ENCODE measurements at places on chromosomes 6 and 20. TPM values are rescaled to one million over a fixed set of nuclear protein-coding genes. Genes with fewer than 3 reads are reported as not detected.

Gene IRF4
- total RNA-seq = not detected

DNA sequence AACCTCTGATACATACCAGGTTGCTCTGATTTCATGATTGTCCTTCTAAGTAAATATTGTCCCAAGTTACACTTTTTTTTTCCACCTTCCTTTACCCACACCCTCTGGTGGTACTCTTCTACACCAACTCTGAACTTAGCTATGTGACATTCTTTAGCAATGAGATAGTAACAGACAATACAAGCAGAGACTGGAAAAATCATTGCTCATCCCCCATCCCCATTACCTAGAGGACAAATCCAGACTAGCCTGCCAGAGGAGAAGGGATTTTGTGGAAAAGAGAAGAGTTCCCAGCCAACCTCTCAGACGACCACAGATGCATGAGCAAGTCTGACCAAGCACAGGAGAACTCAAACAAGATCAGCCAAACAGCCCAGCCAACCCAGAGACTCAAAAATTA is 32.8 kb upstream of the TFAP2B start:
- no peak overlapping the region for H3K4me3 ChIP-seq
- no peaks in the 10 kb centered on the region for H3K4me1 ChIP-seq
- no peaks in the 10 kb centered on the region for H3K36me3 ChIP-seq
- no peak for DNase-seq
- no peak overlapping the region for H3K27ac ChIP-seq

Gene MRPL2
- total RNA-seq = 44.4 TPM

Gene PPP1R3G
- total RNA-seq = 6.0 TPM

GRCh38 chr6:30922447-30922852 is 8.4 kb downstream of the VARS2 start:
- H3K4me1 ChIP-seq = no peaks in the 10 kb centered on the region
- H3K36me3 ChIP-seq = no peaks in the 10 kb centered on the region
- no peaks in the 10 kb centered on the region for H3K27me3 ChIP-seq

- H3K27me3 ChIP-seq = no peaks in the 10 kb centered on the region
- H3K36me3 ChIP-seq = no peaks in the 10 kb centered on the region
- DNase-seq = no peak
- no peak overlapping the region for H3K27ac ChIP-seq
Measured at GRCh38 chr6:71496018-71496721, 207.6 kb downstream of the OGFRL1 start.

DNA sequence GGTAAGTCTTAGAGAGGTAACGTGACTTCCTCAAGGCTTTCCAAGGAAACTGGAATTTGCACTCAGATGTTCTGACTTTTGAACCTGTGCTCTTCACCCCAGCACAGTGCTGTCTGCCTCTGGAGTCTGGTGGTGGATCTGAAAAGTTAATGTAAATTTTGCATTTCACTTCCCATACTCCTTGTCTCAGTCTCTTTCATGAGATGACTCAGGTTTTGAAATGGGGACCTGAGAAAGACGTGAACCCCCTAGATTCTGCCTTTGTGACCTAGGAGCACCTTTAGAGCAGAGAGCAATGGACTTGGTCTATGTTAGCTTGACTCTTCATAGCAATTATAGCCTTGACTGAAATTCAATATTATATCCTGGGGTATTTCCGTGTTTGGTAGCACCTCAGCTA is 223.0 kb downstream of the QKI start:
- no peaks in the 10 kb centered on the region for H3K4me1 ChIP-seq
- no peak overlapping the region for H3K27ac ChIP-seq
- no peaks in the 10 kb centered on the region for H3K27me3 ChIP-seq
- H3K36me3 ChIP-seq = no peaks in the 10 kb centered on the region
- no peak for DNase-seq

Gene CTCFL
- not detected for total RNA-seq

GRCh38 chr6:138509371-138509770 is 10.1 kb upstream of the NHSL1 start:
- H3K36me3 ChIP-seq = no peaks in the 10 kb centered on the region
- H3K4me3 ChIP-seq = no peak overlapping the region
- no peaks in the 10 kb centered on the region for H3K27me3 ChIP-seq
- DNase-seq = no peak
- no peak overlapping the region for H3K27ac ChIP-seq

GRCh38 chr6:170131351-170131750 is 159.5 kb downstream of the DLL1 start:
- H3K4me1 ChIP-seq = no peaks in the 10 kb centered on the region
- H3K4me3 ChIP-seq = no peak overlapping the region
- H3K27me3 ChIP-seq = no peaks in the 10 kb centered on the region
- no peak overlapping the region for H3K27ac ChIP-seq

DNA sequence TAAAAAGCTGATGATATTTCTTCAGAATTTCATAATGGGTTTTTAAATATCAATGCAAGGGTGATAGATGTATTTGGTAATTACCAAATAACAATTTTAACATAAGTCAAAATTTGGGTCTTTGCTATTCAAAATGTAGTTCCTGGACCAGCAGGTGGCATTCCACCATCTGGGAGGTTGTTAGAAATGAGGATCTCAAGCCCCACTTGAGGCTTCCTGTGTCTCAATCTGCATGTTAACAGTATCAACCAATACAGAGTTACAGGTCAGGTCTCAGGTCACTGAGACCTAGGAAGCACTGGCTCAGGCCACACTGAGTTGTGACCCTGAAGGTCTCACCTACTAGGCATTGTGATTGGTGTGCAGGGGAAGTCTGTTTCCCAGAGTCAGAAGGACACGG is 57.2 kb upstream of the MTRF1L start:
- no peak for DNase-seq
- no peaks in the 10 kb centered on the region for H3K4me1 ChIP-seq
- no peaks in the 10 kb centered on the region for H3K36me3 ChIP-seq
- H3K4me3 ChIP-seq = no peak overlapping the region

- no peak overlapping the region for H3K27ac ChIP-seq
- no peak for DNase-seq
- no peaks in the 10 kb centered on the region for H3K36me3 ChIP-seq
- H3K4me1 ChIP-seq = no peaks in the 10 kb centered on the region
- H3K4me3 ChIP-seq = no peak overlapping the region
Measured at GRCh38 chr20:39954621-39955020, 734.4 kb downstream of the MAFB start.

GRCh38 chr6:44737829-44738528 is 350.5 kb downstream of the CDC5L start:
- no peak for DNase-seq
- H3K4me1 ChIP-seq = no peaks in the 10 kb centered on the region
- no peaks in the 10 kb centered on the region for H3K27me3 ChIP-seq
- H3K27ac ChIP-seq = no peak overlapping the region
- no peaks in the 10 kb centered on the region for H3K36me3 ChIP-seq

Gene RSPO3
- 49.7 TPM for total RNA-seq

DNA sequence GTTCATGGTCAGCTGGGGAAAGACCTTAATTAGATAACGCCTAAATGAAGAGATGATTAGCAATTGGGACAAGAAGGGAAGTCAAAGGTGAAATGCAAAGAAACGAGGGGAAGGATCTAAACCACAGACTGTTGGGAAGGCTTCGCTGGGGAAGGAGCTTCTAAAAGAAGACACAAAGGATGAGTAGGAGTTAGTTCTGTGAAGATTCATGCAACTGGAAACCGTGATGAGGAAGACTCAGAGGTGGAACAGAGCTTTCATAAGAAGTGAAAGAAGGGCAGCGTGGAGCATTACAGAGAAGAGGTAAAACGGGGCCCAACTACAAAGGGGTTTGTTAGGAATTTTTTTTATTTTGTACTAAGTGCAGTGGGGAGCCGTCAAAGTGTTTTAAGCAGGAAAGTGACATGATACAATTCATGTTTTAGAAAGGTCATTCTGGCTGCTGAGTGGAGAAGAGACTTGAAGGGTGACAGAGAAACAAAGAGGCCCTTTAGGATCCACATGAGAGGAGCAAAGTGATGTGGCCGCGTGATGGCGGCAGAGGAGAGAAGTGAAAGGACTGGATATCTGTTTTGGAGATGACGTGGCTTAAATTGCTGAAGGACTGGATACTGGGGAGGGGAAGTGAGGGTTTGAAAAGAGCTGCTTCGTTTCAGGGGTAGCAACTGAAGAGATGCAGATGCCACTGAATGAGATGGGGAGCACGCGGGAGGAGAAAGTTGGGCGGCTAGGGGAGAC is 33.6 kb downstream of the TTI1 start:
- no peak overlapping the region for H3K27ac ChIP-seq
- H3K36me3 ChIP-seq = no peaks in the 10 kb centered on the region
- no peaks in the 10 kb centered on the region for H3K4me1 ChIP-seq
- no peak for DNase-seq
- H3K27me3 ChIP-seq = no peaks in the 10 kb centered on the region

DNA sequence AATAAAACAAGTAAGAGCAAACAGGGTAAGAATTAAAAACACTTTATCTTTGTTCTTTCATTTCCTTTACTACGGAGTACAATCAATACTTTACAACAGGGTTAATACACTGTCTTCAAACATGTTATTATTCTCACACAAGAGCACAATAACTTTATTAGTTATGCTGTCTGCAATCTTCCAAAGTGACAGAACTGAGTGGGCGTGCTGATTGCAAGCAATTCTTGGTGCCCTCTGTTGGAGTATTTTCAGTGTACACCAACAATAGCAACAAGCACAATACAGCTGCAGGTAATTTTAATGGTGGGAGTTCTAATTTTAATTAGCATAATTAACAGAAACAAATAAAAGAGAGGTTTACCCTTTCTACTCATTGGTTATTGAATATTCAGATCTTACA is 33.9 kb upstream of the PTPRK start:
- H3K4me3 ChIP-seq = no peak overlapping the region
- no peaks in the 10 kb centered on the region for H3K4me1 ChIP-seq
- H3K36me3 ChIP-seq = no peaks in the 10 kb centered on the region
- DNase-seq = no peak
- H3K27ac ChIP-seq = no peak overlapping the region
